CD8-positive, alpha-beta memory T cell (primary cell): ENCODE measurements at places on chromosomes 16 and 17.

GRCh38 chr17:39151943-39152818 lies 744 bp upstream of the PLXDC1 start:
- peak; percentile 64 for DNase-seq

- no peak for DNase-seq
Observed at GRCh38 chr16:12010388-12011251, 34.1 kb downstream of the SNX29 start.

DNA sequence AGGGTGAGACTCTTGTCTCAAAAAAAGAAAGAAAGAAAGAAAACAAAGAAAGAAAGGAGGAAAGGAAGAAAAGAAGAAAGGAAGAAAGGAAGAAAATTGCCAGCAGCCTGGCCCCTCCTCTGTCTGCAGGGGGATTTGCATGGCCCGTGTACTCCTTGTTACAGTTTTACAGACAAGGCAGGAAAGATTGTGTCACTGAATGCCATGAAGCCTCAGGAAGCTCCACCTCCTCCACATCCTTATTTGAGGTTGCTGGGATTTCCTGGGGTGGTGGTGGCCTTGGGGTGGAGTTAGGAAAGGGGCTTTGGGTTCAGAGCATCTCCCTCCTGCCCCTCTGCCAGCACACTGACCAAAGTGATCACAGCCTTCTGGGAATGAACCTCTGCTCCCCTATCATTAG lies 23.6 kb downstream of the CFAP20 start:
- no peak for DNase-seq

GRCh38 chr16:51321251-51321650 lies 170.2 kb upstream of the SALL1 start:
- no peak for DNase-seq

DNA sequence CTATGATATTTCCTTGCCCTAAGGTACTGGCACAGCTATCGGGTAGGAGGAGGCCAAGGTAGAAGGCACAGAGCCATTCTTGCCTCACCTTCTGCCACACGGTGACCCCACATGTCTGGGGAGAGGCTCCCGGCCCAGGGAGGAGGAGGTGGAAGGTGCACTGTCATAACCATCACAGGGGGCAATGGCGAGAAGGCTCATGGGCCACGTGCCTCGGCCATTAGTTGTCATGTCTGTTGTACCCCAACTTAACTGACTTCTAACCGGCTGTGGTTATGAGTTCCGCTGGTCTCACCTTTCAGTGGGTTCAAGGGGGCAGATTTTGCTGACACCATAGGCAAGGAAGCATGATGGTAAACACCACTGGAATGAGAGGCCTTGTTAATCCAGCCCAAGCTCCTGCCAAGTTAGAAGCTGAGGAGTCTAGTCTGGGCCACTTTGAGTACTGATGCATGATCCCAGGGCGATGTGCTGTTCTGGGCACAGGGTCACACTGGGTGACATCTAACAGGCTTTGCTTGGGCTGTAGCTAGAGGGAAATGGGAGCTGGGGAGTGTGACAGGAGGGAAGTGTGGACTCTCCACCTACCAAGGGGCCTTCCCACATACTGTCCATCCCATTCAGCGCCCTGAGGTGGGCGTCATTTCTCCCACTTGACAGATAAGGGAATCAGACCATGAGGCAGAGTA lies 39.6 kb downstream of the HLF start:
- no peak for DNase-seq

DNA sequence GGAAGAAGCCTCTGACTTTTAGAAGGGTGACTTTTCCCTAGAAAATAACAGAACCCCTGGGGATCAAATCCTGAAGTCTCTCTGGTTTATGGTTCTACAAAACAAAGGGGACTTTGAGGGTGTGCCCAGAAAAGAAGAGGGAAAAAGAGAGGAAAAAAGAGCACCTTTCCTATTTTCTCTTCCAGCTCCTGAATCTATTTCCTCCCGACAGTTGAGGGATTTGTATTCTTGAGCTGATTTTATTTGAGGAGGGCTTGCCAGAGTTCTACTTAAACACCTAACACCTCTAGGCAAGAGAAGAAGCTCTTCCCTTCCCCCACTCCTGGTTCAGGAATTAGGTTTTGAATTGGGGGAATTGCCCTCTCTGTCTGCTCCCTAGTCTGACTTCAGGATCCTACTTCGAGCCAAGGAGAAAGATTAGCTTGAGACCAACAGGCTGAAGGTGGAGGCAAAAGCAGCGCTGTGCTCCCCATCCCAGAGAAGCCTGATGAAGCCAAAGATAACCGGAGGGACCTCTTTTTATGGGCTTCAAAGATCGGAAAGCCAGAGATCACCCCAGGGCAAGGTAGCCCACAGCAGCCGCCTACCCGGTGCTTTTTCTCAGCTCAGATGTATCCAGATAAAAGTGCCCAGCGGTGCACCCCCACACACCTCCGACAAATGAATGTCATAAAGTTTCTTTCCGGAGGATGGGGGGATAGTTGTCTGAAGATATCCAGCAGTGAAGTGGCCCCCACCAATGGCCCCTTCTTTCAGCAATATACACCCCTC lies 796 bp downstream of the HOXB3 start:
- DNase-seq = no peak

- no peak for DNase-seq
Observed at GRCh38 chr17:510226-510917, 157.8 kb upstream of the RPH3AL start.

GRCh38 chr17:56159826-56160380 lies 6.6 kb downstream of the ANKFN1 start:
- no peak for DNase-seq

GRCh38 chr16:22364241-22364640 lies 10.2 kb downstream of the CDR2 start:
- no peak for DNase-seq

GRCh38 chr17:74153821-74154430 lies 49.6 kb upstream of the RPL38 start:
- no peak for DNase-seq

DNA sequence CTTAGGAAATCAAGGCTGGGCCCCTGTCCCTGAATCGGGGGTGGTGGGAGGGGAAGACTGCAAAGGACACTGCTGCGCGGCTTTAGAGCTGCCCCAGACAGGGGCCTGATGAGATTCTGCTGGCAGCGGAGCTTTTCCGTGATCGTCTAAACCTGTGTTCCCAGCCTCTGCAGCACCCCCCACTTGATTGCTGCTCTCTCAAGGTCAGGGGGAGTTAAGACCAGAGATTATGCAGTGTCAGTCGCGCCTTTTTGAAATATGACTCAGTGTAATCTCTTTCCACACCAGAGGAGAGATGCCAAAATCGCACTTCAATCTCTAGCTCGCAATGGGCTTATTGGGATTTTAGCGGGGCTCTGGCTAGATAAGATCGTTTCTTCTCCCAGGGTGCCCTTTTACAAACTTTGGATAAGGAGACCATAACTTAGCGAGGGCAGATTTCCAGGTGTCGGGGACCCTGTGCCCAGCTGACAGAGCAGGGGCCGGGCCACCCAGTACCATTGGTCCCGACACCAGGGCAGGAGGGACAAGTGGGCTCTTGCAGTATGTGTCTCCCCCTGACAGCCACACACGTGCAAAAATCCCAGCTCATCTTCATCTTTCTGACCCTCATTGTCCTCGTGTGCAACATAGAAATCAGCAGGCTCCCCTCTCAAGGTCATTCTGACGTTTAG lies 87.0 kb downstream of the IRX3 start:
- DNase-seq = no peak

- no peak for DNase-seq
Observed at GRCh38 chr16:9791556-9791955, 390.7 kb downstream of the GRIN2A start.

DNA sequence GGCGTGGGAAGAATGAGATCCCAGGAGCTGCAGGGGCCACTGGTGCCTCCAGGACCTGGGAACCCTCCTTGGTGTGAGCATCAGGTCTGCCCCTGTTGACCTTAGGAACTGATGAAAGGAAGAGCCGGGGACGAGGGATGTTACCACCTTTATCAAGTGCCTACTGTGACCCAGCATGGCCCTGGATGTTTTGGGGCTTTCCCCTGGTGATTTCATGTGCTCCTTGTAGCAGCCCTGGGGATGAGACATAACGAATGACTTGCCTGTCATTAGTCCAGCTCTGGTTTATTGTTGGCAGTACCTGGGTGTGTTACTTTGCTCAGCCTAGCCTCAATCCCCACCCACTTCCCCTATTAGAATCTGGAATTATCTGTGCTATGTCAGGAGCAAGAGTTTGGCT lies 39.9 kb downstream of the WSCD1 start:
- no peak for DNase-seq

GRCh38 chr17:72982680-72983079 lies 109.8 kb downstream of the SLC39A11 start:
- DNase-seq = no peak

- DNase-seq = no peak
Observed at GRCh38 chr17:80476877-80477646, 655 bp upstream of the NPTX1 start.

GRCh38 chr17:27845264-27846041 lies 45.1 kb upstream of the NOS2 start:
- DNase-seq = no peak

- no peak for DNase-seq
Observed at GRCh38 chr16:50207652-50208051, 54.5 kb downstream of the TENT4B start.

DNA sequence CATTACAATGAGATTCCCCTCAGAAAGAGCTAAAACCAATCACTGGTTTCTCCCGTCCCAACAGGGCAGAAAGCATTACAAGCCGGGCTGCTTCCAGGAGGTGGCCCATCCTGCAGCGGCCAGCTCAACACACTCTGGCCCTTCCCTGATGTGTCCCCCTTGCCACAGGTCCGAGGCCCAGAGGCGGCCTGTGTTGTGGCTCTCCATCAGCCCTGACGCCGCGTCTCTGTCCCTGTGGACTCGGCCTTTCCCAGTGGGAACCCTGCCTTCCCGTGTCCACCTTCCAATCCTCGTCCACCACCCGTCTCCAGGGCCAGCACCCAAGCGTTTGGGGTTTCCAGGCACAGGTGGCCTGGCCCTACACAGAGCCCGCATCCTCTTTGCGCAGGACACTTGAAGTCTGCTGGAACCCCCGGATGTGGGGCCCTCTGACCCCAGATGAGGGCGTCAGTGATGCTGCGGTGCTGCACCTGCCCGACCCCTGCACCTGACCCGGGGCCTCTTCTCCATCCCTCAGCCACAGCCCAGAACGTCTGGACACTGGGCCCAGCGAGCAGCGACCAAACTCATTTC lies 21.1 kb downstream of the RAB40B start:
- no peak for DNase-seq

- DNase-seq = no peak
Observed at GRCh38 chr16:56640076-56640475, 1.6 kb downstream of the MT1A start.

DNA sequence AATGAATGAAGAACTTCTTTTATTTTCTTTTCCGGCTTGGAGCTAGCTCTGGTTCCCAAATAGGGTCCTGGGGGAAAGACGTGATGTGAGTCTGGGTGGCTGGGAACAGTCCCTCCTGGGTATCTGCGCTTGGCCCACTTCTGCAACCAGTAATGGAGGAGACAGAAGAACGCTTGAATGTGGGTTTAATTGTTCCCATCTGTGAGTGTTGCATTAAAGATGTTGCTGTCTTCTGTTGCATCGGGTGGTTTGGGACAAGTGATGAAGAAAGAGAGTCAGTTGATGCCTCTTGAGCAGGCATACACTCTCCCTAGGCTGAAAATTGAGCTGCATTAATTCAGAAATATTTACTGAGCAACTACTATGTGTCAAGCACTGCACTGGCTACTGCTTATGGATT lies 511.1 kb downstream of the CDH13 start:
- DNase-seq = no peak

- DNase-seq = no peak
Observed at GRCh38 chr16:54175169-54175551, 111.4 kb downstream of the IRX3 start.

- DNase-seq = no peak
Observed at GRCh38 chr17:21298056-21298982, 13.8 kb downstream of the MAP2K3 start.

- DNase-seq = no peak
Observed at GRCh38 chr16:81551821-81552304, 107.3 kb downstream of the CMIP start.

GRCh38 chr16:4477966-4478365 lies 1.8 kb downstream of the HMOX2 start:
- DNase-seq = no peak

GRCh38 chr16:1637526-1637925 lies 25.4 kb downstream of the CRAMP1 start:
- DNase-seq = no peak

- no peak for DNase-seq
Observed at GRCh38 chr16:78982096-78982744, 618.3 kb downstream of the MAF start.
